ENCODE measurements at places on chromosomes 1 and 21. TPM values are rescaled to one million over a fixed set of nuclear protein-coding genes. Genes with fewer than 3 reads are reported as not detected.

Gene HJV
- not detected for total RNA-seq

Gene LRRC71
- not detected for total RNA-seq

Gene ANKRD34A
- total RNA-seq, result 3.6 TPM

Gene KPRP
- total RNA-seq, result not detected

Gene GBP4
- total RNA-seq, result 37.7 TPM

Gene FTCD
- 0.74 TPM for total RNA-seq

Gene CD101
- 3.0 TPM for total RNA-seq

Gene UTS2
- total RNA-seq, result not detected

Gene CDK11A
- total RNA-seq, result 40.3 TPM

Gene TNNT2
- not detected for total RNA-seq

Gene RCSD1
- total RNA-seq, result 69.5 TPM

Gene C1orf210
- 0.38 TPM for total RNA-seq

Gene SLC66A1
- total RNA-seq, result 9.5 TPM

Gene PHC2
- 29.4 TPM for total RNA-seq

Gene CYP4X1
- total RNA-seq, result not detected

Gene RIPK4
- total RNA-seq, result 0.60 TPM

Gene LRRN2
- not detected for total RNA-seq

Gene ZNF683
- 0.25 TPM for total RNA-seq

Gene PLCH2
- total RNA-seq, result 26.3 TPM

Gene OR2M7
- not detected for total RNA-seq

Gene PRR9
- total RNA-seq, result not detected

Gene ZNF648
- total RNA-seq, result 0.07 TPM

Gene CD1E
- total RNA-seq, result not detected

Gene SIM2
- total RNA-seq, result 4.1 TPM

Gene REN
- total RNA-seq, result not detected

Gene KCNJ6
- not detected for total RNA-seq

Gene LHX8
- total RNA-seq, result not detected

Gene TTC39A
- 0.77 TPM for total RNA-seq

Gene PEAR1
- 0.07 TPM for total RNA-seq

Gene ZBTB8A
- total RNA-seq, result 1.8 TPM

Gene PLA2G2F
- total RNA-seq, result not detected

Gene IQGAP3
- total RNA-seq, result 22.5 TPM

Gene FCGR3B
- not detected for total RNA-seq

All from activated T-cell treated with anti-CD3 and anti-CD28 coated beads, Interleukin-2, amount 50 U/mL, for 72 hours (primary cell).